ENCODE measurements at places on chromosomes 2 and 18.

DNA sequence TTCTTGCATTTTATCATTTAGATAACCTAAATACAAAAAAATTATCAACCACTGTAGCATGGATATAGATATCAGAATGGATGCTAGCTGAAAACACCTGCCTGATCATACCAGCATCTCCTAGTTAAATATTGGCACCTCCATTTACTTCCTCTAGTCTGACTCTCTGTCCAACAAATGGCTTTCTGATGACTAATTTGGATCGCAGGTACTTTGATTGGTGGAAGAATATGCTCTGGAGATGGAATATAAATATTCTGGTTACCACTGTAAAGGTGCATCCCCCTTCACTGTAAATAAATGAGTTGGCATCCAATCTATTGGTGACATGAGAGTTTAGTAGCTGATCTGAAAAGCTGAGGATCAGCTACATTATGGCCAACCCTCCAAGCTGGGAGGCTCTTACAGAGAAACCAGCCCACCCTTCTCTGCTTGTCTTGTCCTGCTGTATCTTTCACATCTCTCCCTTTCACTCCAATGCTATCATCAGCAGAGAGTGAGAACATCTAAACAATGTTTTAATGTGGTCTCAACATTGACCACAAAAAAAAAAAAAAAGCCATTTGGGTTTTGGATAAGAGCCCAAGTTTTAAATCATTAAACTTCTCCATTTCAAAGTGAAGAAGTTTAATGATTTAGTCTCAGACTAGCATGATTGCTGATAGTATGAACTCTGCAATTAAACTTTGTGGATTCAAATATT is 90.5 kb downstream of the PMAIP1 start:
- no peak for DNase-seq

- DNase-seq = no peak
These were observed 20.3 kb downstream of the OXER1 start for GRCh38 chr2:42743659-42743990.

DNA sequence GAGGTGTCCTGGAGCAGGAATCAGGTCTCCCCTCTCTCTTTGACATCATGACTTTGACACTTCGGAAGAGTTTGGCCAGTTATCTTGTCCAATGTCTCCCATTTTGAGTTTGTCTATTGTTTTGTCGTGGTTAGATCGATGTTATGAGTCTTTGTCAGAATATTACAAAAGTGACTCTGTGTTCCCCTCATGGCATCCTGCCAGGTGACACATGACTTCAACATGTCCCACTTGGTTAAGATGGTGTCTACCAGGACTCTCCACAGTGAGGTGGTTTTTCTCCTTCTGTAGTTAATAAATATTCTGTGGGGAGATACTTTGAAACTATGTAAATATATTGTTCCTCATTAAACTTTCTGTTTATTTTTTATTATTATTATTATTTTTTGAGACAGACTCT is 76.6 kb upstream of the BZW1 start:
- no peak for DNase-seq

GRCh38 chr18:46332921-46333341 is 228.7 kb downstream of the HAUS1 start:
- DNase-seq = no peak

DNA sequence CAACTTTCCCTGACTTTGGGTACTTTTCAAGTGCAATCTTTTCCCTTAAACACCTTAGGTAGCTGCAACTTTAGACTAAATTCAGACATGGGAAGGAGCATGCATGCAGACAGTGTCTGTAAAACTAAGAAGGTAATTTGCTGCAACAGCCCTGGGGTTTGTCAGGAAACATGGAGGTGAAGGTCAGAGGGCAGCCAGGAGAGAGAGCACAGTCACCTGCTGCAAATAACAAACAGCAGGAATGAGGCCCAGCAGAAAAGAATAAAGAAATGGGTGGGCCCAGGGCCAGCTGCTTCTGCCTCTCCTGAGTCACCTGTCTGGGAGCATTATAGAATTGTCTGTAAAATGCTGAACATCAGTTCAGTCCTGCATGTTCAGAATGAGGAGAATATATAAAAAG is 35.2 kb downstream of the MTHFD2 start:
- no peak for DNase-seq

GRCh38 chr18:75904416-75904815 is 476.9 kb upstream of the SMIM21 start:
- no peak for DNase-seq

- DNase-seq = no peak
These were observed 422.7 kb upstream of the TNP1 start for GRCh38 chr2:217282531-217282930.

DNA sequence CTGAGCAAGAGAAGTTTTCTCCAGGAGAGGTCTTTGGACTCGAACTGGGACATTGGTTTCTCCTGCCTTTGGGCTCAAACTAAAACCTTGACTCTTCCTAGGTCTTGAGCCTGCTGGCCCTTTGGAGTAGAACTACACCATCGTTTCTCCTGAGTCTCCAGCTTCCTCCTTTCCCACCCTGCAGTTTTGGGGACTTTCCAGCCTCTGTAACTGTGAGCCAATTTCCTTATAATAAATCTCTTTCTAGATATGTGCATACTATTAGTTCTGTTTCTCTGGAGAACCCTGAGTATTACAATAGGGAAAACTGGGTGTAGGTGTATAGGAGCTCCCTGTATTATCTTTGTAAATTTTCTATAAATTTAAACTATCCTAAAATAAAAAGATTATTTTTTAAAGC is 219.8 kb upstream of the AGAP1 start:
- DNase-seq = no peak

GRCh38 chr18:7723558-7723957 is 156.4 kb downstream of the PTPRM start:
- no peak for DNase-seq

- DNase-seq = no peak
These were observed 7.5 kb downstream of the ZNF519 start for GRCh38 chr18:14124689-14125088.

DNA sequence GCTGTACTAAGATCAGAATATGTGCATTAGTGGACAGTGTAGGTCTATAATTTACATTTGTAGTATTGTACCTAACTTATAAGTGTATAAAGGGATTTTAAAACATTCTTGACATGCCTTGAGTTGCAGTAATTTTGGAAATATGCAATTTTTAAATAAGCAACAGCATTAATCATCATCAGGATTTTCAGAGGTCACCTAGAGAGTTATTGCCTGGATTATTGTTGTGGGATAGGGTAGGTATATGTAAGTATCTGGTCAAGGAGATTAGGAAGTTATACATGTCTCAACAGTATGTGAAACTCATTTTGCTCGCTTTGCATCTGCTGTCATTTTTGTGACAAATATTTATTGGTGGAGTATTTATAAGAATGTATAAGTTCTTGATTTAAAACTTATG is 184.2 kb downstream of the WDR7 start:
- no peak for DNase-seq
